NCI-H748 treated with DMSO at 0.1 percent for 48 hours (cell line): ENCODE measurements at places on chromosomes 3 and 15.
A peak's percentile ranks its signal among the peaks of the same experiment; 100 is the strongest.

DNA sequence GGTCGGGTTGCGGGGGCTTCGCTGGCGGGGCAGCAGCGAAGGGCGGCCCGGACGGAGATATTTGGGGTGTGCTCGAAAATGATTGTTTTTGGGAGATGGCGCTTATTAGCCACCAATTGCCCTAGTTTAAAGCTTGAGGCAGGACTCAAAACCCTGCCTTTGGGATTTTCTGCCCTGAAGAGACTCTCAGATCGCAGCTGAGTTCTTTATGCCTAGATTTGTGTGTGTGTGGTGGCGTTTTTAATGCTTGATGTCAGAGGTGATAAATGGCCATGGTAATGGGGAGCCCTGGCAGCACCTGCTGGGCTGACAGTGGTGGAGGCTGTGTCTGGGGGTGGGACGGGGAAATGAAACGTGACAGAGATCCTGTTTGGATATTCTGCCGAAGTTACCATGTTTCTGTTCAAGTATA, 604 bp downstream of the KCTD6 start:
- DNase-seq = no peak

DNA sequence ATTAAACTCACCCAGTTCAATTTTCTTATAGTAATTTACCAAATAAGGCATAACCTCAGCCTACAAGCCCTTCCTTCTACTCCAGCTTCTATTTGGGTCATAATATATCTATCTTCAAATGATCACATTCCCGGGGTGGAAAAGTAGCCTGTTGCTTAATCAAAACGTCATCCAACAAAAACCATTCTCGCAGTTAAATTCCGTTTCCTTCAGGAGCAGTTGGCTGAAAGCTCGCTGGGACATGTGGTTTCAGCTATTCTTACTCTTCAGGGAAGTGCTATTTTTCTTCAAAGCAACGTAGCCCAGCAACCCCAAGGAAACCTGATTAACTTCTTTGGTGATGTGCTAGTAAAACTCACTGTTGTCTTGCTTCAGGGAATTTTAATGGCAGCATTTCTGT, 59.6 kb downstream of the MAGI1 start:
- no peak for DNase-seq

DNA sequence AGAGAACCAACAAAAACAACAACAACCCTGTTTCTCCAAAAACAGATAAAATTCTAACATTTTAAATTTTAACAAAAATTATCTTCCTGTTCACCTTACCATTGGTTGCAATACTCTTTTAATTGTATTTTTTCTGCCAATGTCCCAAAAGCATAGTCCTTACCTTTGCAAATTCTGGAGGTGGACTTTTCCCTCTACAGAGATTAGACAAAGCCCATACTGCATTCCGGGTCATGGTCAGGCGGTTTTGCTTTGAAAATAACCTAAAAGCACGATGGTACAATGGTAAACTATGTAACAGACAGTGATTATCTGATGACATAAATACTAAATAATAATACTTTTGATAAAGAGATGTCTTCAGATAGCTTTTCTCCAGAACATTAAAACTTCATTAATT, 35.5 kb upstream of the WDR5B start:
- DNase-seq = no peak

DNA sequence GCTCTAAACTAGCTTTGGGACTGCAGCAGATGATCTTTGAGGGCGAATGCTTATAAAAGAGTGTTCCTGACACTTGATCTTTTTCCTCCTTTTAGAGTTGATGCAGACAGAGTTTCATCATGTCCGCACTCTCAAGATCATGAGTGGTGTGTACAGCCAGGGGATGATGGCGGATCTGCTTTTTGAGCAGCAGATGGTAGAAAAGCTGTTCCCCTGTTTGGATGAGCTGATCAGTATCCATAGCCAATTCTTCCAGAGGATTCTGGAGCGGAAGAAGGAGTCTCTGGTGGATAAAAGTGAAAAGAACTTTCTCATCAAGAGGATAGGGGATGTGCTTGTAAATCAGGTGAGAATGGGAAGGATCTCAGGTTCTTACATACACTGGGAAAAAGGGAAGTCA, 75.7 kb downstream of the KLHL25 start:
- no peak for DNase-seq

- peak; percentile 27 for DNase-seq
Measured at GRCh38 chr3:192915304-192915703, 2.4 kb downstream of the MB21D2 start.

DNA sequence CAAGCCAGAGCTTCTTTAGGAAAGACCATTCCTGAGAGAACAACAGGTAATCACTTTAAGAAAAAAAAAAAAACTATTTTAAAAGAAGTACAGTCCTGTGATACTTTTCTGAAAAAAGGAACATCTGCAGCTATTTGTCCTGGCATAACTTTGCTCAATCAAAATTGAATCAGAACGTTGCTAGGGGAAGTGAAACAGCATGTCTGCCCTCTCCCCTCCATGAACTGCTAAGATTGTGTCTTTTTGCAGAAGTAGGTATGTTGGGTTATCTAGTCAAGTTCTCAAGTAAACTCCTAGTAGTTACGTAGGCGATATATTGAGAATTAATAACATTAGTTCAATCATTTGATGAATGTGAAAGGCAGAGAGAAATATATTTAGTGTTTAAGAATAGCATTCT, 1013.3 kb downstream of the TUSC7 start:
- DNase-seq = no peak

GRCh38 chr15:67030036-67030762, 35.2 kb upstream of the SMAD3 start:
- peak; percentile 32 for DNase-seq

- DNase-seq = no peak
Measured at GRCh38 chr3:73680391-73681095, 55.8 kb upstream of the PDZRN3 start.

GRCh38 chr3:23325466-23326065, 122.4 kb downstream of the UBE2E2 start:
- DNase-seq = no peak

DNA sequence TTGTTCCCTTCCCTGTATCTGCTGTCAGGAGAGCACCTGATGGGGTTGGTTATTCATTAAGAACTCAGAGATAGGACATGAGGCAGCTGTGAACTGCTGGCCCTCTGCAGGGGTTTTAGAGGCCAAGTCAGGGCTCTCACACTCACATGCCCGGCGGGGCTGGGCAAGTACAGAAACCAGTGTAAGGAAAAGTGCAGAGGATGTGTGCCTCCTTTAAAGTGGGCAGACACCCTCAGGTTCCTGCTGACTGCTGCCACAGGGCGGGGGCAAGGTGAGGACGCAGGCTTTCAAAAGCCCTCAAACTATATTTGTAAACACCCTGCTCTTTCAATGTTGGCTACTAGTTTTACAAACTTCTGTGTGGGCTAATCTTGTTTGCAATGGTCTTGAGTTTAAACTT, 22.4 kb downstream of the CXCR6 start:
- no peak for DNase-seq

GRCh38 chr3:120773932-120774331, 31.4 kb downstream of the GTF2E1 start:
- no peak for DNase-seq

- no peak for DNase-seq
Measured at GRCh38 chr15:46129145-46129544, 494.3 kb downstream of the SQOR start.

GRCh38 chr3:32278714-32279113, 40.2 kb downstream of the CMTM8 start:
- DNase-seq = no peak

- no peak for DNase-seq
Measured at GRCh38 chr15:29635513-29636098, 186.7 kb downstream of the TJP1 start.

DNA sequence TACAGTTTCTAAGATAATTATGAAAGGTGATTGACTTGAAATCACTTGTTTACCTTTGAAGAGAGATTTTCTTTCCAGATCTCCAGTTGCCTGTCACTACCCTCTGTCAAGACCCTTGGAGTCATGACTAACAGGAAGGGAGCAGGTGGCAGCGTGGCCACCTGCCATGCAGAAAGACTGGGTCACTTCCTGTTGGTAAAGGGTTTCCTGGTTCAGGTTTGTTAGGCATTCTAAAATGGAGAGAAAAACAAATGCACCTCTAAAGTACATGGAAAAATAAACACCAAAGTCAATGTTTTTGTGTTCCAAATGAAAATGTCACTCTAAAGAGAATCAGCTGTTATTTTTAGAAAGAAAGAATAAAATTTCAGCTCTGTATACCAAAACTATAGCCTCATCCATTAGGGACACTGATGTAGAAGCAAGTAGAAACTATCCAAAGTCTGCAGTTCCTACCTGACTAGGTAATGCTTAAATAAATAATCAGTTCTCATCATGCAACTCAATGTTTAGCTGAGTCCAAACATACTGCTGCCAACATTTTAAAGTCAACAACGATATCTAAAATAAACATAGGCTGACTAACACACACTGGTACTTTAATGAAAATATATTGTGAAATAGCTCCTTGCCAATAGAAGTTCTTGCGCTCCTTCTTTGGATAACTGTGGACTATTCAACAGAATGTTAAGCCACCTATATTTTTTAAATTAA, 23.9 kb upstream of the TM4SF1 start:
- no peak for DNase-seq

- DNase-seq = peak; percentile 35
Measured at GRCh38 chr3:100277255-100277800, 16.5 kb downstream of the TBC1D23 start.

GRCh38 chr3:118628704-118629341, 405.8 kb downstream of the IGSF11 start:
- DNase-seq = peak; percentile 47
